ENCODE measurements at places on chromosomes 6 and 20.

DNA sequence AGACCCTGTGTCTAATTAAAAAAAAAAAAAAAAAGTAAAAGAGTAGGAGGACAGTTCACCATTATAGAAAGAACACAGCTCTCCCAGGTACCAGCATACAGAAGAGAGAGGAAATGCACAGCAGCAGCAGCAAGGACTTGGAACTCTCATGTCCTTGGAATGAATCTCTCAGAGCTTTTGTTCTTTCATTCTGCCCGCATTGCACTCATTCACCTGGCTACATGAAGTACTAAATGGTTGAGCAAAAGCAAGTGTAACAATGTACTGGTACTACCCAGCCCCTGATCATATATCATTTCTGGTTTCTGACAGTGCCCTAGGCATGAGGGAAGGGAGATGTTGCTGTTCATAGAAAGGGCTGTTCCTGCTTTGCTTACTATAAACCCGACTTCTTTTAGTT lies 12.1 kb upstream of the BTN3A3 start:
- no peak for DNase-seq

DNA sequence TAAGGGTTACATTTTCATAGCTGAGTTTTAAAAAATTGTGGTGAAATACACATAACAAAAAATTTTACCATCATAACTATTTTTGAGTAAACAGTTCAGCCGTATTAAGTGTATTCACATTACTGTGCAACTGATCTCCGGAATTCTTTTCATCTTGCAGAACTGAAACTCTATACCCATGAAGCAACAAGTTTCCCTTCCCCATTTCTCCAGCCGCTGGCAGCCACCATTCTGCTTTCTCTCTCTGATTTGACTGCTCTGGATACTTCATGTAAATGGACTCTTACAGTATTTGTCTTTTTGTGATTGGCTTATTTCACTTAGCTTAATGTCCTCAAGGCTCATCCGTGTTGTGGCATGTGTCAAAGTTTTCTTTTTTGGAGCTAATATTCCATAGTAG lies 341.6 kb downstream of the QKI start:
- no peak for DNase-seq

- DNase-seq, result no peak
These were observed 30.8 kb downstream of the BPIFB4 start for GRCh38 chr20:33110147-33110825.

GRCh38 chr6:161215876-161216615 lies 57.8 kb downstream of the AGPAT4 start:
- DNase-seq, result no peak

GRCh38 chr6:50457351-50457750 lies 256.0 kb upstream of the TFAP2D start:
- no peak for DNase-seq

DNA sequence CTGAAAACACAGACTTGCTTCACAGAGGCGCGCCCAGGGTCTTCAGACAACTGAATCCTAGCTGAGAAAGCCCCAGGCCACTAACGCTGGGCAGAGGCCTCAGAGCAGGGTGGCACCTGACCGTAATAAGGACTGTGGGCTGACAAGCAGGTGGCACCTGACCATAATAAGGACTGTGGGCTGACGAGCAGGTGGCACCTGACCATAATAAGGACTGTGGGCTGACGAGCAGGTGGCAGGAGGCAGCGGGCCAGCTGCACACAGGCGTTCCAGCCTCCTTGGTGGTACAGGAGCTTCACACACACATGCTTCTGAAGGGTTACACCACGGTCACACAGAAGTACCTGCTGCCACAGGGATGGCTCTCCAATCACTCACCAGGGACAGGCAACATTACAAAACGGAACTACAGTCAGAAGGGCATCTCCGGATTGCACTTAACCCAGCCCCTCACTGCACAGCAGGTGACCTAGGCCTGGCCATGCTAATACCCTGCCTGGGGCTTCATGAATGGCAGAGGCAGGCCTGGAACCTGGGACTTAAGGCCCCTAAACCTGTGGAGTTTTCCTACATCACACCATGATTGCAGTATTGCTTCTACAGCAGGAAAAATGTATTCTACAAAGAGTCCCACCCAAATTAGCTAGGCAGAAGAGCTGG lies 50.8 kb downstream of the PSMG4 start:
- DNase-seq, result no peak

DNA sequence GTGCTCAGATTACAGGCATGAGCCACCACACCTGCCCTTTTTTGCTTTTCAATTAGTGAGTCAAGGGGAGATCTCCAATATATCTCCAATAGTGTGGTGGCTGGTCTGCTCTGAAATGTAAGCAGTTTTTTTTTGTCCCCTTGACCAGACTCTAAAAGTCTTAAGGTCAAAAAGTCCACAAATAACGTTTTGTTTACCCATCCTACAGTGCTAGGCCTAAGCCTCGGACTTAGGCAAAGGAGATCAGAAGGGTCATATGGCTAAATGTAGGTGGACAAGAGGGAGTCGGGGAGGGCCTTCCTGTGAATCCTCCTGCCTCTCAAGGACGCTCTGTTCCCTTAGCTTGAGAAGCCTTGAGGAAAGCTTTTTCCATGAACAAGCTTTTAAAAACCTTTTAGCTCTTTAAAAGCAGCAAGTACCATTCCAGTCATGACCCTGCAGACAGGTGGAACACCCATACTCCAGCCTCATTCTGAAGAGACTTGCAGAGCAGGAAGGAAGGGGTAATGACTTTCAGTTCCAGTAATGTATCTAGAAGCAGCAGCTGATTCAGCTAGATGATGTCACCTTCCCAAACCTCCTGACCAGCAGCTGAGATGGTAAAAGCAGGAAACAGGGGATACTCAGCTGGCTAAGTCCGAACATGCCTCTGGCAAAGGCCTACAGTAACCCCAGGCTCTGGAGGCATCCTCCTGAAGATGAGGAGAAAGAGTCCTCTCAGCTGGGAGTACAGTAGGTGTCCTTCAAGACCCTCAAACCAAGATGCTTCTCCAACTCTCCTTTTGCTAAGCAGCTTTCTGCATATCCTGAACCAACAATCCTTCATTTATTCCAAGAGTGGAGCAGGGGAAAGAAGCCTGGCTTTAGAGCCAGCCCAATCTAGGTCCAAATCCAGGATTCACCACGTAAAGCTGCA lies 23.6 kb downstream of the BCL2L1 start:
- DNase-seq, result peak; percentile 80
